Ovary (tissue), 10 donors: ENCODE measurements at places on chromosomes 3 and 15. TPM values are rescaled to one million over a fixed set of nuclear protein-coding genes. Genes with fewer than 3 reads are reported as not detected.

The ANKUB1 gene
- total RNA-seq = 0.22 TPM

The TRIM42 gene
- total RNA-seq = not detected

The CRABP1 gene
- not detected for total RNA-seq

The CPNE9 gene
- not detected for total RNA-seq

The RBM5 gene
- 165 TPM for total RNA-seq

The RAD51 gene
- 0.61 TPM for total RNA-seq

The TMEM212 gene
- not detected for total RNA-seq

The CHRNA7 gene
- total RNA-seq = 3.3 TPM

The SPRED1 gene
- 30.5 TPM for total RNA-seq

The ITPKA gene
- 0.48 TPM for total RNA-seq

The DLL4 gene
- total RNA-seq = 8.5 TPM

The PLS1 gene
- total RNA-seq = 1.2 TPM

The SNURF gene
- total RNA-seq = 31.3 TPM

The CLRN1 gene
- total RNA-seq = not detected

The NMB gene
- total RNA-seq = 5.1 TPM
